Prostate gland (tissue), 2 donors: ENCODE measurements at places on chromosomes 1 and 21. TPM values are rescaled to one million over a fixed set of nuclear protein-coding genes. Genes with fewer than 3 reads are reported as not detected.

GRCh38 chr1:158646465-158646864 lies 40.0 kb downstream of the SPTA1 start:
- H3K27ac ChIP-seq = no peak overlapping the region
- DNase-seq = no peak
- no peaks in the 10 kb centered on the region for H3K27me3 ChIP-seq
- H3K36me3 ChIP-seq = no peaks in the 10 kb centered on the region
- H3K4me1 ChIP-seq = no peaks in the 10 kb centered on the region

The TGFB2 gene
- total RNA-seq = 9.6 TPM

The CCDC27 gene
- total RNA-seq = 0.97 TPM

The RGS21 gene
- not detected for total RNA-seq

The FAM72A gene
- 0.27 TPM for total RNA-seq

The CELA3B gene
- total RNA-seq = not detected

DNA sequence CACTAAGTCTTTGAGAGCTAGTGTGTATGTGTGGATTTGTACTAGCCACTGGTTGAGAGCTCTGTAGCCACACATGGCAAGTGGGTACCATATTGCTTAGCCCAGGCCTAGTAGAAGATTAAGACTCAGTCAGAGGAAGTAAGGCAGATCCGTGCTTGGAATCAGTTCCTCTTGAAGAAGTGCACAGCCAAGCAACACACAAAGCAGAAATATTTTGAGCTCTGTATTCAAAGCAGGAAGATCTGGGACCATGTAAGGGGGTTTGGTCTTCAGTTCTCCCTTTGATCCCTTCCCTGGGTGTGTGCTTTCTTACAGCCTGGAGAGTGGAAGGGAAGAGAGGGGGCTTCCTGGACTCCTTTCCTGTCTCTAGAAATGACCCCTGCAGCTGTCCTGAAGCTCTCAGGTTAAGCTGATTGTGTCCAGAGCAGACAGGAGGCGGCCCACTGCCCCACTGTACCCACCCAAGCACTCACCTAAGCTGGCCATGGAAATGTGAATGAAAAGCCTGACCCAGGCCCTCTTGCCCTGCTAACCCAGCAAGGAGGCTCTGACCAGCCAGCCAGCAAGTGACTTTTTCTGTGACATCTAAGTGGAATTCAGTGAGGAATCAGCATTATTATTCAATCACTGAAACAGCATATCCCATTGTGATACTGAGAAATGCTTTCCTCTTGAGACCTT lies 3.6 kb downstream of the ETS2 start:
- peak overlapping the region; percentile 89 for H3K27ac ChIP-seq
- no peaks in the 10 kb centered on the region for H3K36me3 ChIP-seq
- no peak overlapping the region for H3K4me3 ChIP-seq
- peaks cover 3% of the 10 kb centered on the region for H3K4me1 ChIP-seq

DNA sequence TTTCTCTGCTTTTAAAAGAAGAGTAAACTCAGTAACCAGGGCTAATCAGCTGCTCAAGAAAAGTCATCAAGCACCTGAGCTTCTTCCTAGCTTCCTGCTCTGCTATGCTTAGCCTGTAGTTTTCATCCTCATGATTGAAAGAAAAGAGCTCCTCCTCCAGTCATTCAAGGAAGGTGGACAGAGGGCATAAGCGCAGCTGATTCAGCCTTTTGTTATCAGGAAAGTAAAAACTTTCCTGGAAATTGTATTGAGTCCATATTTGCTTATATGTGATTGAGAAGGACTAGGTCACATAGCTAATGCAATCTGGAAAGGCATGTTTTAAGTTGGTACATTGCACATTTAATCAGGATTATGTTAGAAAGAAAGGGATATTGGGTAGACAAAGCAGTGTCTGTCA lies 8.5 kb upstream of the BACH1 start:
- no peak for DNase-seq
- no peaks in the 10 kb centered on the region for H3K27me3 ChIP-seq
- no peak overlapping the region for H3K27ac ChIP-seq
- H3K4me3 ChIP-seq = no peak overlapping the region
- H3K36me3 ChIP-seq = no peaks in the 10 kb centered on the region

The AMY2A gene
- total RNA-seq = not detected

DNA sequence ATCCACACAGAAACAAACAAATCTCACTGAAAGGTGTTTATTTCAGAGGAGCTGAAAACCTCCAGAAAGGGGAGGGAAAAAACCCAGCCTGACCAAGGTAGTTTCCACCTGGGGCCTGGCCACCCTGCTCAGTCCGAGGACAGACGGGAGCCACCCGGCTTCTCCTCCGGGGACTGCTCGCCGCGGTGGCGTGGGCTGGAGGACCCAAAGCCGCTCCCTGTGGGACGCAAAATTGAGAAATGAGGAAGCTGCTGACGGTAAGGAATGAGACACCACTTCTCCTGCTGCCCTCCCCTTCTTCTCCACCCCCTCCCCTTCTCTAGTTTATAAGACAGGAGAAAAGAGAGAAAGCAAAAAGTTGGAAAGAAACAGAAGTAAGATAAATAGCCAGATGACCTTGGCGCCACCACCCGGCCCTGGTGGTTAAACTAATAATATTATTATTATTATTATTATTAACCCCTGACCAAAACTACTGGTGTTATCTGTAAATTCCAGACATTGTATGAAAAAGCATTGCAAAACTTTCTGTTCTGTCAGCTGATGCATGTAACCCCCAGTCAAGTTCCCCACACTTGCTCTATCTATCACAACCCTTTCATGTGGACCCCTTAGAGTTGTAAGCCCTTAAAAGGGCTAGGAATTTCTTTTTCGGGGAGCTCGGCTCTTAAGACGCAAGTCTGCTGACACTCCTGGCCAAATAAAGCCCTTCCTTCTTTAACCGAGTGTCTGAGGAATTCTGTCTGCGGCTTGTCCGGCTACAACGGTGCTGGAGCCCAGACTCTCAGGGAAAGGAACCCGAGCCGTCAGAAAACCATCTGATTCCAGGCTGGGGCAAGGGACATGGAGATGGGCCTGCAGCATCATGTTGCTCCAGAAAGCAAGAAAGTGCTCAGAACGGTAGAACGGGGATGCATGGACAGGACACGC lies 12.5 kb downstream of the ITGB2 start:
- no peaks in the 10 kb centered on the region for H3K36me3 ChIP-seq
- no peak overlapping the region for H3K27ac ChIP-seq
- no peak for DNase-seq
- H3K4me1 ChIP-seq = peaks cover 14% of the 10 kb centered on the region
- no peak overlapping the region for H3K4me3 ChIP-seq

The HPDL gene
- total RNA-seq = 0.41 TPM

The TNFRSF4 gene
- 0.50 TPM for total RNA-seq

GRCh38 chr1:9844106-9844505 lies 20.3 kb upstream of the CLSTN1 start:
- H3K4me3 ChIP-seq = no peak overlapping the region
- H3K27ac ChIP-seq = peak overlapping the region; percentile 82
- H3K4me1 ChIP-seq = peaks cover 15% of the 10 kb centered on the region
- DNase-seq = no peak
- H3K27me3 ChIP-seq = no peaks in the 10 kb centered on the region

The TCP10L gene
- 1.9 TPM for total RNA-seq

- no peak overlapping the region for H3K4me3 ChIP-seq
- H3K27ac ChIP-seq = no peak overlapping the region
- H3K27me3 ChIP-seq = no peaks in the 10 kb centered on the region
- no peaks in the 10 kb centered on the region for H3K36me3 ChIP-seq
Measured at GRCh38 chr1:214106375-214106774, 118.6 kb downstream of the PROX1 start.

GRCh38 chr1:209595599-209596285 lies 12.2 kb downstream of the CAMK1G start:
- DNase-seq = no peak
- no peaks in the 10 kb centered on the region for H3K4me1 ChIP-seq
- no peaks in the 10 kb centered on the region for H3K36me3 ChIP-seq
- H3K27me3 ChIP-seq = no peaks in the 10 kb centered on the region
- H3K27ac ChIP-seq = no peak overlapping the region

The TRAF3IP3 gene
- 1.6 TPM for total RNA-seq

The SMCP gene
- not detected for total RNA-seq

DNA sequence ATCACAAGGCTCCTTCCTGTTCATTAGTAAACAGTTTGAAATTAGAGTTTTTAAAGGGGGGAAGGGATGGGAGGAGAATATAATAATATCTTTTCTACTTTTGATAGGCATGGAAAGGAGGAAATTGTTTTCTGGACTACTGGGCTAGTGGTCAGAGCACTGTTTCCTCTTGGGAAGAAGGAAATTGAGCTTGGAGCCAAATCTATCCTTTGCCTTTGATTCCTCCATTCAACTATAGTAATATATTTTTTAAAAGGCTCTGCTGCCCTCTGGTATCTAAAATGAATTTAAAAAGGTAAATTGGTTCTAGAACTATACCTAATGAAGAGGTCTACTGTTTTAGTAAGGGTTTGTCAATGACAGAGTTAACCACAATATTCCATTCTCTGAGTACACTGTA lies 5.9 kb downstream of the IARS2 start:
- no peaks in the 10 kb centered on the region for H3K36me3 ChIP-seq
- no peak for DNase-seq
- no peak overlapping the region for H3K4me3 ChIP-seq

The CD5L gene
- total RNA-seq = not detected

DNA sequence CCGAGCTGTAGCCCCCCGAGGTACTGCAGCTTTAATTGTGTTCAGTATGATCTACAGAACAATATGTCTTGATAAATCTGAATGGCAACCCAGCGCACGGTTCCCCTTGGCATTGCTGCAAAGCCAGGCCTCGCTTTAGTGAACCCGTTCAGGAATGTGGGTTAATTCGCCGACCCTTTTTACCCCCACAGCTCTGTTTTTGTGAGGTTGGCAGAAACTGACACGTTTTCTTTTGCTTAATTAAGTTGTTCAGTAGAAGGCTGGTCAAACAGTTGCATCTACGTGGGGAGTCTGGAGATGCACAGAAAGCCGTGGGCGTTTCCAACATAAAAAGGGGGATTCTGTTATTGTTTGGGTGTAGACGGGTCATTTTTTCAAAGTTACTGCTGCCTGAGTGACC lies 43.2 kb downstream of the OLIG1 start:
- no peaks in the 10 kb centered on the region for H3K4me1 ChIP-seq
- DNase-seq = no peak
- no peak overlapping the region for H3K27ac ChIP-seq
- peaks cover 8% of the 10 kb centered on the region for H3K27me3 ChIP-seq
- no peak overlapping the region for H3K4me3 ChIP-seq

DNA sequence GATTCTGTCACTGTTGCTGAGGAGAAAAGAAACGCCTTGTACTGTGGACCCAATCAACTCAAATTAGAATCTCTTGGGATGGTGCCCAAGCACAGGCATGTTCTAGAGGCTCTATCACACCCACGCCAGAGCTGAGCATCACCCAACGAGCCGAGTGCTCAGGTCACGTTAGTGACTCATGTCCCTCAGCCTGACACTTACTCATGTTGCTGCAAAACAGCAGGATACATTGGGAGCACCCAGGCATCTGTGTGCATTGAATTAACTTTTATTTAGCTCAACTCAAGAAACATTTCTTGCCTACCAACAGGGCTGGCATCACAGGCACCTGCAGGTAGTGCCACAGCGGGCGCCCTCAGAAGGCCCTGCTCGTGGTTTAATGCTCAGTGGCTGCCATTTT lies 149.8 kb downstream of the ETS2 start:
- H3K4me1 ChIP-seq = peaks cover 4% of the 10 kb centered on the region
- H3K36me3 ChIP-seq = no peaks in the 10 kb centered on the region
- no peak overlapping the region for H3K27ac ChIP-seq
- peaks cover 12% of the 10 kb centered on the region for H3K27me3 ChIP-seq

DNA sequence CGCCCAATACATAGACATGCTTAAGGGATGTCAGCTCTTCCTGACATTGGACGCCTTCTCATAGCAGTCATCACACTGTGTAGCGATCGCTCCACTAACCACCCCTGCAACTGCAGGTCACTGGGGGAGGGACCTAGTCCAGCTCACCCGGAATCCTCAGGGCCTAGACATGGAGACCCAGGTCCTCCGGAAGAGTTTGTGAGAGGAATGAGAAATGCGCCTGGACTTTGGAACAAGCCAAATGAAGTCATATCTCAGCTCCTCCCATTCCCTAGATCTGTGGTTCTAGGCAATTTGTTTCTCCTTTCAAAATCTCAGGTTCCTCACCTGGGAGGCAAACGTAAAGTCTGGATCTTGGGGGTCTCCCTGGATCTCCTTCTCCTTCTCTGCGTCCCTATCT lies 253.3 kb downstream of the KAZN start:
- DNase-seq = no peak
- no peak overlapping the region for H3K27ac ChIP-seq
- H3K4me3 ChIP-seq = no peak overlapping the region
- H3K4me1 ChIP-seq = no peaks in the 10 kb centered on the region

The FAM177B gene
- 0.23 TPM for total RNA-seq

The SUSD4 gene
- total RNA-seq = 26.7 TPM

The STUM gene
- 1.9 TPM for total RNA-seq

- peak within 1 kb of the TSS; percentile 87 for H3K27ac ChIP-seq
- H3K27me3 ChIP-seq = no peaks in the 10 kb centered on the region
- no peaks in the 10 kb centered on the region for H3K4me1 ChIP-seq
- H3K36me3 ChIP-seq = no peaks in the 10 kb centered on the region
Measured at GRCh38 chr1:164558461-164559341, at the start of gene PBX1. Gene PBX1, plus strand, starts transcription at chr1:164559184.

DNA sequence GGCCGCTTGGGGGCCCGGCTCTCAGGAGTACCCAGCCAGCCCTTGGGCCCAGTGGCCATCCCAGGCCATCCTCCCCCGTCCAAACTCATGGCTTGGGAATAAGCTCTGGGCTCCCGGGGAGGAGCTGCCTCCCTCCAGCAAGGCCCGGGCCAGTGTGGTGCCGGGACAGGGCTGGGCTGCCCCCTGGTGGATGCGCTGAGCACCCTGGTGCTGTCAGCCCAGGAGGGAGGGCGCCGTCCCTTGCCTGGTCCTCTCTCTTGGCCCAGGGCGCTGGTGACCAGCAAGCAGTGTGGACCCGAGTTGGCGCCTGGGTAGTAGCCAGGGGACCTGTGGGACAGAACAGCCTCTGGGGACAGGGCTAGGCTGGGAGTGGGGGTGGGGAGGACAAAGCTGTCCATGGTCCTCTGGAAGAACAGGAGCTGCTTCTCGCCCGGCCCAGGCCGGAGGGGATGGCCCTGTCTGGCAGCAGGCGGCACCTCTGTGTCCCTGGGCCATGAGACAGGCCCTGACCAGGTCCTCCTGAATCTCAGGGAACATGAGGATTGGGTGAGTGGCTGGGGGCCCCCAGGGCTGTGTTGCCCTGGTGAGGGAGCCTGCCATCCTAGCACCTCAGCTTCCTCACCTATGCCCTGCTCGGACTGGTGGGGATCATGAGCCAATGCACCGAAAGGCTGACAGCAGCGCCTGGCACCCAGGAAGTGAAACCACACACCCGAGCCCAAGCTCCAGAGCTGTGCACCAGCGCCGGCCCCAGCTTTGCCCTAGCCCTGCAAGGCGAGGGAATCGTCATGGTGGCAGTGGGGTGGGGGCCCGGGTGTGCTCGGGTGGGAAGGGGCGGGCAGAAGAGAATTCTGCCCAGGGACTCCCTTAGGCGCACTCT lies 9.4 kb downstream of the MORN1 start:
- DNase-seq = peak; percentile 69
- no peaks in the 10 kb centered on the region for H3K36me3 ChIP-seq
- H3K27ac ChIP-seq = no peak overlapping the region
- no peak overlapping the region for H3K4me3 ChIP-seq
- no peaks in the 10 kb centered on the region for H3K4me1 ChIP-seq

- no peaks in the 10 kb centered on the region for H3K4me1 ChIP-seq
- H3K27me3 ChIP-seq = no peaks in the 10 kb centered on the region
- no peak for DNase-seq
Measured at GRCh38 chr1:220956501-220957232, 77.4 kb downstream of the HLX start.

- no peak overlapping the region for H3K4me3 ChIP-seq
- H3K27ac ChIP-seq = no peak overlapping the region
- DNase-seq = no peak
- peaks cover 62% of the 10 kb centered on the region for H3K27me3 ChIP-seq
- H3K4me1 ChIP-seq = peaks cover 14% of the 10 kb centered on the region
Measured at GRCh38 chr1:180233191-180234011, 3.3 kb downstream of the LHX4 start.
